Fibroblast of skin of abdomen (primary cell): ENCODE measurements at places on chromosomes 3 and 15.

DNA sequence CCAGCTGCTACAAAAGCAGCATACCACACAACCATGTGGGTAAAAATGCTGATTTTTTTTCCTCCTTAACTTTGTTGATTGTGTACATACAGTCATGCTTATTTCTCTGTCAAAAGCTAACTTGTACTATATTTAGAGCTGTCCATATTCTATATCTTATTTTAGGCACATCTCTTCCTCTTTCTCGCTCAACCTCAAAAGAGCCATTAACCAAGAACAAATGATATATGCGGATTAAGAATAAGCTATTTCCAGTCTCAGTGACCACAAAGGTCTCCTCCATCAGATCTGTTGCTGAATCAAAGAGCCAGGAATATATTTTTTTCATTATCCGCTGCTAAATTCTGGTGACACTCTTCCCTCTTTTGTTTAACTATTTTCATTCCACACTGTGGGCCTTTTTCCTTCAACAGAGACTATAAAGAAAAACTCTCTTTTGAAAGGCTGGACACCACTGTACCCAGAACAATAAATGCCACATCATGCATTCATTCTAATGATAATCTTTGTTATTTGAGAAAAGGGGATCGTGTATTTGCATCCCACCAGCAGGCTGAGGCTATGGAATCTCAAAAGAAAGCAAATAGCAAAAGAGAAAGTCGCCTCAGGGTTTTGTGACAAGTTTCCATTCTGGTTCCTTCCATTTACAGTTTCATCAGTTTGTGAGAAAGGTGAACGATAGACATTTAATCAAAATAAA is 8.0 kb downstream of the TMEM212 start:
- DNase-seq = no peak

DNA sequence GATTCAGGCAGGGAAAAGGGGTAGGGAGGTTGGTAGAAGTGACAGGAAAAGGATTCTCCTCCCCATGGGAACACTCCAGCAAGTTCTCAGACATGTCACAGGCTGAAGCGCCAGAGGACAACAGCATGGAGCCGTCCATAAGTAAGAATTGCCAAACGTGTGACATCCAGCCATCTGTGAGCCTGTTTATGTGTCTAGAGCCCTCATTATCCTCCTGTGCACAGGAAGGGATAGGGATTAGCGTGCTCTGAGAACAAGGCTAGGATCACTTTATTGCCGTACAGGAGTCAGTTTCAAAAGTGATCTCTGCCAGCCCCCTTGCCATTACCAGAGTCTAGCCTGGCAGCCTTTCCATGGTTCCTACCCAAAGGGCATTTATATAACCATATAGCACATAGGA is 549.5 kb downstream of the NTRK3 start:
- DNase-seq = no peak

GRCh38 chr15:70825841-70826240 is 28.1 kb downstream of the LARP6 start:
- no peak for DNase-seq

DNA sequence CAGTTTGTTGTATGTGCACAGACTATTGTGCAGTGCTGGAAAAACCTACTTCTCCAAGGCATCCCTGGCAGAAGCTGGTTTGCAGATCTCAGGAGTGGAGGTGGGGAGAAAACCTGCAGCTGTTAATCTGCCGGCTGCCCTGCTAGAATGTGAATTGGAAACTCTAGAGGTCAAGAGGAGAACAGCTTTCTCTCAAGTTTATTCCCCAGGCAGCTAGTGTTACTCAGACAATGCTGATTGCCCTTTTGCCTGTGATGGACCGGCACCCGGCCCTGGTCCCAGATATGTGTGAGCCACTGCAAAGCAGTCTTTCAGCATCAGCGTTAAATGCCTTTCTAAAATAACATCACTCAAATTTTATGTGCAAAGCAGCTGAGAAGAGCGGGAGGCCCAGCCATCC is 129.7 kb upstream of the TPM1 start:
- DNase-seq = no peak

GRCh38 chr3:193347521-193348501 is 30.7 kb downstream of the ATP13A5 start:
- no peak for DNase-seq

DNA sequence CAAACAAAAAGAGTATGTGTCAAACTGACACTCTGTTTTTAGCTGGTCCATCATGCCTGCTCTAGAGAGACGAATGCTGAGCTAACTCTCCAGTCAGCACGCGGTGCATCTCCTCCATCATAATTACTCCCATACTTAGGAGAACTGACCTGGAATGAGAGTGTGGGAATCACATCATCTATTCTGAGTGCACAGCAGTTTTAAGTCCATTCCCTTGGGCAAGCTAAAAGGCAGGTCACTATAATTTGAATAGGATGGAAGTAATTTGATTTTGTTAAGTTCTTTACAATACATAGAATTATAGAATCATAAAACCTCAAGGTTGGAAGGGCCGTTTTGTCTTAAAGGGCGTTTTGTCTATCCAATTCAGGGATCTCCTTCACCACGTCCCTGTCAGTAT is 251.6 kb downstream of the XXYLT1 start:
- DNase-seq = no peak

DNA sequence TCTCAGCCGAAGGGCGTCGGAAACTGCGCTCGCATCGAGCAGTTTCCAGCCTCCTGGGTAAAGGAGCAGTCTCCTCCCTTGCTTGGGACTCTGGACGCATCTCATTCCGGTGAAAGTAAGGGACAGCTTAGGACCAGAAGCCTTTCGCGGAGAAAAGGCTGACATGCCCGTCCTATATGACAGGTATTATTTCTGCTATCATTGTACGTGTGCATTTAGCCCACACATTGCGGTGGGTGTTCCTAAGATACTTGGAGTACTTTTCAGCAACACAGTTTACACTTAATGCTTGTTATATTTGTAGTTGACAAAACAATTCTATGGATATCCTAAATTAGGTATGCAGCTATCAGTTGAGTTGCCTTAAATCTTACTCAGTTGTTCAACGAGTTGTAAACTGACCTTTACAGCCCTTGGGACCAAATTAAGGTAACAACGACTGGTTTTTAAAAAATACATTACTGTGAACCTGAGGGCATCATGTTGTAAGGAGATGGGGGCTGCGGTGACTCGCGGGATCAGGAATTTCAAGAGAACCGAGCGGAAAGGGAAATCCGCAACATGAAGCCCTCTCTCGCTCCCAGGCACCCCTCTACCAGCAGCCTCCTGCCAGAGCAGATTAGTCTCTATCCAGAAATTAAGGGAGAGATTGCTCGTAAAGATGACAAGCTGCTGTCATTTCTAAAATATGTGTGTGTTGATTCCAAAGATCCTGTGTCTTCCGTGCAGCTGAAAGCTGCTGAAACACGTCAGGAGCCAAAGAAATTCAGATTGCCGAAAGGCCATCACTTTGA is 632 bp upstream of the COPS2 start:
- peak; percentile 27 for DNase-seq

DNA sequence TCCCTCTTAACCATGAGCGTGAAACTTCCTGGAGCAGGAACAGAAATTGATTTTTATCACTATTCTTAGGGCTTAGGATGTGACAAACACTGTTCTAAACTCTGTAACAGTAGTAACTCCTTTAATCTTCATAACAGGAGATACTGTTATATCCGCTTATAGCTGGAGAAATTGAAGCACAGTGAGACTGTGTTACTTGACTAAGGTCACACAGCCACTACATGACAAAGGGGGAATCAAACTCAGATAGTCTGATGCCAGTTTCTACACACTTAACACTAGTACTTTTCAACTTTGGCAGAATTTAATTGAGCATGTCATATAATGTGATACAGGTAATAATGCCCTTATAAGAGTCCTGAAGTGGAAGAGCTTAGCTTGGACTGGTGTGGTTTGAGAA is 800 bp upstream of the TARS3 start:
- no peak for DNase-seq
